ENCODE measurements at places on chromosomes 11 and 22.

DNA sequence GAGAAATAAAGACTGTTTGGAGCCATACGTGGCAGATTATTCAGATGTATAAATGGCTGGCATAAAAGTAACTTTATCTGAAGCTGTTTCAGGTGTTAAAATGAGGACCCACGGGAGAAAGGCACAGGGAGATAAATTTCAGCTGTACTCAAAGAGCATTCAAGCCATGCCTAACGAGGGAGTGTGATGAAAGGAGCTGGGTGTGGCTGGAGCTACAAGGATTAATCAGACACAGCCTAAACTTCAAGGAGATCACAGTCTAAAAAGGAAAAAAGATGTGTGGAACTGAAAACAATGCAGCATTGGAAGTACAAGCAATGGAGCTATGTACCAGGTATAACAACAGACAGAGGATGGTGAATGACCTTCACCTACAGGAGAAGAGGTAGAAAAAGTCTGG lies 120.8 kb upstream of the APOA1 start:
- no peak for DNase-seq

DNA sequence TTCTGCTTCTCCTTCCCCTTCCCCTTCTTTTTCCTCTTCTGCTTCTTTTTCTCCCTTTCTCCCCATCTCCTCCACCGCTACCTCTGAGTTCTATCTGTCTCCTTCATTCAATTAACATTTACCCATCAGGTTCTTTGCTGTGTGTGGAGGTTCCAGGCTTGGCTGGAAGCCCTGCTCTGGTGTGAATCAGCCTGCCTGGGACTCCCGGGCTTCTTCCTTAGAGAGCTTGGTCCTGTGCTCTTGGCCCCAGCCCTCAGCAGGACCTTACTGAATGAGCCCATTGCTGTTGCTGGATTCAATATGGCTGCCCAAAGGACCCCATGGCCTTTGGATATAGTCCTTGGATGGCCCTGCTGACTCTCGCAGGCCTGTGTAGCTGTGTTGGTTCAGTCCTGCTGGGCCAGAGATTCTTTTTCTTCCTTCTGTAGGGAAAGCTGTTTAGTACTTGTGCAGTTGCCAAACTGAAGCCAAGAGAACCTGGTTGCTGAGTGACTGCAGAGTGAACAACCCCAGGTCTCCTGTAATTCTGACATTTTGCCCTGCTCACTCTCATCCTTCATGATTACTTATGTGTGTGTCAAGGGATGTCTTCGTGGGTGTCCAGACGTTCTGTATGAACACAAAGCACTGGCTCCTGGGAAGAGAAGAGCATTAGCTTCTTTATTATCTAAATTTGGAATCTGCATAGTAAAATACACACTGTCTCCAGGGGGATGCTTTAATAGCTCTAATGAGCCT lies 81.0 kb upstream of the ZBED5 start:
- no peak for DNase-seq

DNA sequence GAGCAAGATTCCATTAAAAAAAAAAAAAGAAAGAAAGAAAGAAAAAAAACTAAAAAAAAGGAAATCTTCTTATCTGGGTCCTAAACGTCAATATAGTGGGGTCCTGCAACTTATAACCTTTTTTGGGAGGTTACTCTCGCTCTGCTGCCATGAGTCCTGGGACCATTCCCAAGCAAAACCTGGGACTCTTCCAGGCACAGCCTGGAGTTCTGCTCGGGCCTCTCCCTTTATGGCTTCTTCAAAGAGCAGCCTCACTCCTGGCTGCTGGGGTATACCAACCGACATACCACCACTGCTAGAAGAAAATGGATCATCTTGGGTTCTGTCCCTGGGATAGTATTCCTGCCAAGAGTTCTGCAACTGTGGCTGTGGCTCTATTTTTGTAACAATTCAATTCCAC lies 14.1 kb upstream of the CKAP5 start:
- no peak for DNase-seq

- DNase-seq: peak; percentile 9
Observed at GRCh38 chr11:47469361-47470179, 20.6 kb upstream of the RAPSN start.

DNA sequence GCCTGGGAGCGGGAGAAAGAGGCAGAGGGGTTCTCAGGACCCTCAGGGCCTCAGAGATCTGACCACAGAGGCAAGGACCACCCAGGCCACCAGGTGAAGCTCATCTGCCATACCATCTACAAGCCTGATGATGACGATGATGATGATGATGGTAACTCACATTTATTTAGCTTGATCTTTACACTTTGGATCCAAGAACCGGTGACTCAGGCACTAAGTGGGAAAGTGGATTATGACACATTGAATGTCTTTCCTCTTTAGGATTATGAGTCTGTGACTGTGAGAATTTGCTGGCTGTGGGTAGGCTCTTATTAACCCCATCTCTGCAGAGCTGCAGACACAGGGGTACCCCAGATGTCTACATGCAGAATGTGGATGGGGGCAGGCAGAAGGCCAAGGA lies 110.3 kb downstream of the DSCAML1 start:
- no peak for DNase-seq
